Stimulated activated CD8-positive, alpha-beta memory T cell treated with anti-CD3 and anti-CD28 coated beads, Interleukin-4, amount 100 ng/mL, for 48 hours (primary cell): ENCODE measurements at places on chromosomes 5 and 9.

- no peak for DNase-seq
Observed at GRCh38 chr9:110364451-110364850, 26.8 kb upstream of the TXNDC8 start.

GRCh38 chr5:1507457-1507856 lies 16.3 kb downstream of the LPCAT1 start:
- no peak for DNase-seq

- DNase-seq: no peak
Observed at GRCh38 chr9:128836509-128837145, 7.0 kb upstream of the SPOUT1 start.

- DNase-seq: no peak
Observed at GRCh38 chr9:18768951-18769622, 263.9 kb downstream of the SAXO1 start.

GRCh38 chr5:149024477-149024876 lies 38.4 kb downstream of the SH3TC2 start:
- no peak for DNase-seq

DNA sequence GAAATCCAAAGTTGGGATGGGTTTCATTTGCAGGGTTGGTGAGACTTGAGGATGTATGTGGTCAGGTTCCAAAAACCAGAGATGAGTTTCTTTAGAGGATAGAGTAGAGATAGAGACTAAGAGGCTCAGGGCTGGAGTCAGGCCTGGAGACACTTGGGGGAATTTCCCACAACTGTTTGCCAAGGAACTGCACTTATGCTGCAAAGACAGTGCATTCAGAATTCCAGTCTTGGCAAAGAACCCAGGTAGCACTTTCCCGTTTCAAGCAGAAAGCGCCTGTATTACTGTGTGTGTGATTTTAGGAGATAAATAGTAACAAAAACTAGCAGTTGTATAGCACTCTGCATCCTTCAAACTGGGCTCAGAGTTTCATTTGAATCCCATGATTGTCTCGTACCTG lies 55.4 kb downstream of the SNCAIP start:
- DNase-seq: no peak

DNA sequence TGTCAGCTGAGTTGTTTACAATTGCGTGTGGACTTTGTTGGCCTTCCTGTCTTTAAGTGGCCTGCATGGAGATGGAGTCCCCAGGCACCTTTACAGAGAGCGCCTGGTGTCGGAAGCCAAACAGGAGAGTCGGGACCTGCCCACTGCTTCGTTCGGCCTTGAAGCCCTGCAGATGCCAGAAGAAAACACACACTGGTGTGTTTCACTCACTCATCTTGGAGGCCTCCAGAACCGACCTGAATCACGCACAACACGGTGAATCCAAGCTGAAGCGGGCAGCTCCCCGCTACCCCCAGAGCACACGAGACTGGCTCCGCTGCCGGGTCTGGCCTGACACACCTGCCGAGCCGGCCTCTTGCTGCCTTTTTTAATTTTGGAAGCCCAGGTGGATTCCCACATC lies 419.4 kb upstream of the IRX4 start:
- no peak for DNase-seq

GRCh38 chr5:172493906-172494305 lies 39.6 kb upstream of the SH3PXD2B start:
- no peak for DNase-seq
